ENCODE measurements at places on chromosomes 16 and 17.
A peak's percentile ranks its signal among the peaks of the same experiment; 100 is the strongest.

DNA sequence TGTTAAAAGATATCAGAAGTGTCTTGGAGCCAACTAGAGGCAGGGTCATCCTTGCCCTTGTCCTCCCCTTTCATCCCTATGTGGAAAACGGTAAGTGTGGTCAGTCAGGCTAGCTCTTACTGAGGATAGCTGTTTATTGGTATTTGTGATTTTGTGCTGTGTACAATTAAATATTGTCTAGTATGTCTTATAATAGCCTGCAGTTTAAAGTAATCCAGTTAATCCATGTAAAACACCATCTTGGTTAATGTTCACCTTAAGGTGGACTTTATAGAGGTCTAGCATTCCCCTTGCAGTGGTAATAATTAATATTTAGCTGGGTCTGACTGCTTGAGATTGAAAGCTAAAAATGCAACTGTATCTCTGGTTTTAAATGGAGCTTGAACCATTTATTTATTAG lies 25.6 kb downstream of the METTL9 start:
- DNase-seq: no peak

- no peak for DNase-seq
Measured at GRCh38 chr16:22262460-22262859, 34.7 kb upstream of the POLR3E start.

GRCh38 chr16:81415751-81416150 lies 28.9 kb upstream of the CMIP start:
- no peak for DNase-seq

DNA sequence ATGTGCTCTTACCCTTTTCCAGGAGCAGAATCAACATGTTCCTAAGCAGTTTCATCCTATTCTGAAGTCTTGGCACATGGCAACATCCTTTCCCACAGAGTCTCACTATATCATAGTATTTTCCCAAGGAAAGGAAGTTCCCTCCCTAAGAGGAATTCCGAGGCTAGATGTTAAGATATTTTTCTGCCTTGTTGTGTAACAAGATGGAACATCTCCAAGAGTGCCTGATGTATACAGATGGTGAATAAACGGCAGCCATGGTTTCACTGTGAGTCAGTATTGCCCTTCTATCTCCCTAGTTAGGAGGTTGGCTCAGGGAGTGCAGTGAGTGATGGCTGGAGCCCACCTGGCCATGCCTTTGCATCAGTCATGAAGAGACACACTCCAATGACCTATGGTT lies 48.2 kb downstream of the SPACA3 start:
- peak; percentile 10 for DNase-seq

DNA sequence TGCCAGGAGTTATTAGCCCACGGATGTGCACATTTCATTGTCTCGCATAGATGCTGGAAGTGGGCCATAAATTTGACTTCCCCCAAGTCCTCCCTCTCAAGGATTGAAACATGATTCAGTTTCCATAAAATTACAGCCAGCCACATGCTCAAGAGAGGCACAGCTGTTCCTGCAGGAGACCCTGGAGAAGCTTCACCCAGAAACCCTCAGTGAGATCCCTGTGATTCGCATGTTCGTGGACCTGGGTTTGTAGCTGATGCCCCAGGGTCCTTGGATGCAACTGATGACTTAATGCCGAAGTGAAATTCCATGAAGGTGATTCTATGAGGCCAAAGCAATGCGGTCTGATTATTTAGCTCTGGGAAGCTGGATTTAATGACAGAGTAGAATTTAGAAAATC lies 24.7 kb upstream of the AQP8 start:
- DNase-seq: no peak

- no peak for DNase-seq
Measured at GRCh38 chr16:47979164-47979520, 176.7 kb downstream of the ABCC12 start.

Data from fibroblast of the conjunctiva (primary cell).